ENCODE measurements at places on chromosomes 2 and 18. TPM values are rescaled to one million over a fixed set of nuclear protein-coding genes. Genes with fewer than 3 reads are reported as not detected.

The GAD1 gene
- not detected for total RNA-seq

The KLHL30 gene
- total RNA-seq, result not detected

The CRIM1 gene
- total RNA-seq, result 63.2 TPM

The USP14 gene
- total RNA-seq, result 17.1 TPM

DNA sequence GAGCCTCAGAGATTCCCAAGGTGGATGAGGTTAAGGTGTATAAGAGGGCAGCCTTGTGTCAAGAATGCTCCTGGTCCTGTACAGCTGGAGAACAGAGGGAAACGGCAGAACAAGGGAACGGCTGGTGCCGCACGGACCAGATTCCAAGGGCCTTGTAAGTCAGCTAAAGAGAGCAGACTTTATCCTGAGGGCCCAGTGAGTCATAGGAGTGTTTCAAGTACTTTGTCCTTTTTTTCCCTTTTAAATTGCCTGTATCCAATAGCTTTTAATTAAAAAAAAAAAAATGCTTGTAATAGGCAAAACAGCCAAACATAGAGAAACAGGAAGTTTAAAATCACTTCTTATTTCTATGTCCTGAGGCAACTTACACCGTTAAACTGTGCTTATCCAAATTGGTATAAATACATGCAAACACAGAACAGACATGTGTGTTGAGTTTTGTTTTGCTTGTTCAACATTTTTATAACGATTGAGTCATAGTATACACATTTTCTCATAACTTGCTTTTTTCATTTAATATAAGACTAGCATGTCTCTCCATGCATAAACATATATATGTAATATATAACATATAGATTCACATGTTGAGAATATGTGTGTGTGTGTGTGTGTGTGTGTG is 42.1 kb upstream of the EVA1A start:
- peak; percentile 64 for DNase-seq
- H3K4me1 ChIP-seq, result peaks cover 22% of the 10 kb centered on the region
- no peaks in the 10 kb centered on the region for H3K36me3 ChIP-seq
- H3K27me3 ChIP-seq, result no peaks in the 10 kb centered on the region
- peak overlapping the region; percentile 71 for H3K27ac ChIP-seq

DNA sequence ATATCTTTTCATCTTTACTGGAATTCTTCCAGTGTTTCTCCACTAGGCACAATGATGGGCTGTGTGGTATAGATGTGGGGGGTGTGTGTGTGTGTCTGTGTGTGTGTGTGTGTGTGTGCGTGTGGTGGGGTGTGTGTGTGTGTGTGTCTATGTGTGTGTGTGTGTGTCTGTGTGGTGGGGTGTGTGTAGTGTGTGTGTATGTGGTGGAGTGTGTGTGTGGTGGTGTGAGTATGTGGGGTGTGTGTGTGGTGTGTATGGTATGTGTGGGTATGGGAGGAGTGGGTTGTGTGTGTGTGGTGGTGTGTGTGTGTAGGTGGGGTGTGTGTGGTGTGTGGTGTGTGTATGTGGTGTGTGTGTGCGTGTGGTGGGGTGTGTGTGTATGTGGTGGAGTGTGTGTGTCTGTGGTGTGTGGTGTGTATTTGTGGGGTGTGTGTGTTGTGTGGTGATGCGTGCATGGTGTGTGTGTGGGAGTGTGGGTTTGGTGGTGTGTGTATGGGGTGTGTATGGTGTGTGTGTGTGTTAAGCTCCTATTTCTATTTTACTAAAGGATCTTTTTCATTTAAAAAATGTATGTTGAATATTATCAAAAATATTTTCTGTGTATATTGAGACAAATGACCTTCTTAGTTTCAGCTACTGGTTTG is 84.2 kb downstream of the IRS1 start:
- no peak for DNase-seq
- no peaks in the 10 kb centered on the region for H3K27me3 ChIP-seq
- H3K4me1 ChIP-seq, result no peaks in the 10 kb centered on the region
- no peak overlapping the region for H3K27ac ChIP-seq
- no peak overlapping the region for H3K4me3 ChIP-seq
- H3K36me3 ChIP-seq, result no peaks in the 10 kb centered on the region

- H3K27ac ChIP-seq, result peak overlapping the region; percentile 99
- peaks cover 27% of the 10 kb centered on the region for H3K4me1 ChIP-seq
- peak; percentile 66 for DNase-seq
These were observed 2.5 kb downstream of the TMBIM1 start for GRCh38 chr2:218289639-218290315.

Data from Peyer's patch (tissue), 4 donors.